ENCODE measurements at places on chromosomes 7 and 10.

DNA sequence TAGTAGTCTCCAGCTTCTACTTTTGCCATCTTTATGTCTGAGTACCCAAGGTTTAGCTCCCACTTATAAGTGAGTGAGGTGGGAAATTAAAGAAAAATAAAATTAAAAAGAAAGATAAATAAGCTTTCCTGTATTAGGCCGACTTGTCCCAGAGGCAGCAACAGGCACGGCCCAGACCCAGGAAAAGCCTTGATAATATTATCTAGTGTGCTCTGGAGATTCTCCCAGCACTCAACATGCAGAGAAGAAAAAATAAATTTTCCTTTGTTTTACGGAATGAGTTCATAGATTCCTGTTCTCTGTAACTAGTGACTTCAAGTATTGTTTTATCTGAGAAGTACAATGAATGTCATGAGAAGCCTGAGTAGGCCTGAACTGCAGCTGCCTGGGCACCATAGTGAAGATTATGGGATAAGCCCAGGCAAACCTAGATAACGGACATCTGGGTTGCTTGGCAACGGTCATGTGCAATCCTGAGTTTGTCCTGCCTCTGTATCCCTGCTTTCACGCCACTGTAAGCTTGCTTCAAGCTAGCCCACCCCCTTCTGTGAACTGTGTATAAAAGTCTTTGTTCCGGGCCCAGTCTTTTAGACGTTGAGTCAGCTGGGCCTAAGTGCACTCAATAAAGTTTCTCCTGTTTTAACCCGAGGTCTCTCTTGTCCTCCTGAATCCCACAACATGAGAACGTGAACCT is 6.4 kb downstream of the ATE1 start:
- no peak for DNase-seq

DNA sequence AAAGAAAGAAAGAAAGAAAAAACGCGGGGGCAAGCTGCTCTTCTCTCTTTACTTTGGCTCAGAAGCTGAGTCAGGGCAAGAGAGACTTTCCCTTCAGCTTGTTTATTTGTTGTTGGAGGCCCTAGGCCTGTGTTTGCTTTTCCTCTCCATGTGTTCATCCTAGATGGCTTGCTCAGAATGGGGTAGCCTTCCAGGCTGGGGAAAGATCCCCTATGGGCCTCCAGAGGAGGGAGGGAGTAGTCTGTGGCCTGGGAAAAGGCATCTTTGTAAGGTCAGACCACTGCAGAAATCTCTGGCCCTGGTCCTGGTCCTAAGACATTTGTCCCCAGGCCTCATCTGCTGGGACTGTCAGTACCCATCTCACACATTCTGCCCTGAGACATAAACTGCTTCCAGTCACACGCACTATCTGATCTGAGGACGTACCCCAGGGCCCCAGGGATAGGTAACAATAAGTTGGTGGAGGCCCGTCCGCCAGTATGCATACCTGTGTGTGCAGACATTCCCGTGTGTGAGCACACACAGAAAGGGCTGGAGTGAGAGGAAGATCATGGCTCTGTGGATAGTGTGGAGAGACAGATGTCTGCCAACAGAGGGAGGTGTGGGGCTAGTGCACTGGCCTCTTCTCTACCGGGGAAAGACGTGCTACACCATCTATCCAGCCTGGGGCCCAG is 4.9 kb upstream of the SCD start:
- DNase-seq: peak; percentile 52

DNA sequence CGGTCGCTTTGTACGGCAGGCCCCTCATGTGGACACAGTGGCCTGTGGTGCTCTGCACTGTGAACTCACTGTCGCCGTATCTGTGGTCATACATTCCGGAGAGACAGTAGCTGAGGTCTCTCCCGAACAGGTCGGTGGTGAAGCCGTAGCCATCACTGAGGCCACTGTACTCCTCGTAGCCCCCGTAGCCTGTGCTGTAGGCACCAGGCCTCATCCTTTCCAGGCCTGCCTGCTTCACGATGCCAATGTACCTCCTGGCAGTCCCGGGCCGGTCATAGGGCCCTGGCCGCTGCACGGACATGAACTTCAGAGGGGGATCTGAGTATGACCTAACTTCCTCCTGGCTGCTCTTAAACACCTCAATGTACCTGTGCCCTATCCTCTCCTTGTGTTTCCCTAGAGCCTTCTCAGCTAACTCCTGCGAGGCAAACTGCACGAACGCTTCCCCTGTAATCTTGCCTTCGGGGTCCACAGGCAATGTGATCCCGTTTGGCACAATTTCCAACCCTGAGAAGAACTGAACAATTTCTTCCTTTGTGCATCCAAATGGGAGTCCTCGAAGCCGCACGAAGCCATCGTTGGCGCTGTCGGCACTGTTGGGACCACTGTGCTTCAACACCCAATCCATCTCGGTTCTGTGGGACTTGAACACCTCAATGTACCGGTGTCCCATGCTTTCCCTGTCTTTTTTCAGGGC is 15.7 kb downstream of the FXYD4 start:
- no peak for DNase-seq

- no peak for DNase-seq
Measured at GRCh38 chr7:121029302-121029701, 40.8 kb downstream of the CPED1 start.

GRCh38 chr7:157682064-157682945 is 345.5 kb downstream of the DNAJB6 start:
- DNase-seq: no peak

GRCh38 chr10:70335246-70335613 is 47.2 kb downstream of the LRRC20 start:
- no peak for DNase-seq

GRCh38 chr10:120342115-120342714 is 114.8 kb upstream of the PLPP4 start:
- DNase-seq: no peak

- no peak for DNase-seq
Measured at GRCh38 chr7:130922206-130923112, 188.5 kb upstream of the KLF14 start.

GRCh38 chr7:6074612-6075380 is 43.6 kb downstream of the ANKRD61 start:
- DNase-seq: no peak

GRCh38 chr7:152911226-152911560 is 151.6 kb downstream of the ACTR3B start:
- DNase-seq: no peak

GRCh38 chr10:15196021-15196834 is 27.7 kb upstream of the NMT2 start:
- peak; percentile 17 for DNase-seq

DNA sequence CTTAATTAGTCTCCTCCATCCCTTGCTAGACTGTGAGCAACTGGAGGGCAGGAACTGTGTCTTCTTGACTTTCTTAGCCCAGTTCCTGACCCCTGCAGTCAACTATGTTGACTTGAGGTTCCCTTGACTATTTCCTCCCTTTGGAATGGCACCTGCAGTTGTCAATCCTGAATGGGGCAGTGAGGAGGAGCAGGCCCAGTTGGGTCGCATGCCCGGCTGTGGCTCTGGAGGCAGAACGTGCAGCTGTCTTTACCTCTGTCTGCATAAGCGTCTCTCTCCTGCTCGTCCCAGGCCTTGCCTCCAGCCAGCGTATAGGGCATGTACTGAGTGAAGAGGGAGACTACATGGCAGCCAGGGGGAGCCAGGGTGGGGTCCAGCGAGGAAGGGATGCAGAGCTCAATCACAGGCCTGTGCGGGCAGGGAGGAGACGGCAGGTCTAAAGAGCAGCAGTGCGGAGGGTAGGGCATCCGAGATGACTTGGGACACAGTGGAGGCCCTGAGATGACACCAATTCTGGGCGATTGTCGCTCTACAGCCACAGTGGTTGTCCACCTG is 26.8 kb downstream of the PYROXD2 start:
- no peak for DNase-seq

- DNase-seq: no peak
Measured at GRCh38 chr10:129560361-129560760, 93.3 kb downstream of the MGMT start.

- DNase-seq: no peak
Measured at GRCh38 chr10:97880109-97880508, 30.5 kb downstream of the GOLGA7B start.

GRCh38 chr7:46368871-46369270 is 447.8 kb upstream of the IGFBP3 start:
- DNase-seq: no peak

- DNase-seq: no peak
Measured at GRCh38 chr10:132453470-132453861, 56.5 kb downstream of the PWWP2B start.

DNA sequence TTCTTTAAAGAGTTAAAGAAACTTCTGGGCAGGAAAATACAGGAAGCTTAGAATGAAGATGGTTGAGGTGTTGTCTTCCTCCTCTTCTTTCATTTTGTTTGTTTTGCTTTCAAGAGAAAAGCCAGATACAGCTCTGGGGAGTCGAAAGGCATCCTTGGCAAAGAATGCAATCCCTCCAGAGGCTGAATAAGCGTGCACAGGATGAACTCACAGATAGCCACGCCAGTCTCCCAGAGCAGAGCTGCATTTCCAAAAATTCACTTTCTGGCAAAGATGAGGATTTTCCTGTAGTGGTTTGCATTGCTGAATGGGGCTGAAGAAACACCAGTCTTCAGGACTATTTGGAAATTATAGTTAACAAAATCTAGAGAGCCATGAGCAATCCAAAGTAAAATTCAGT is 336.4 kb downstream of the NRG3 start:
- DNase-seq: no peak

- DNase-seq: no peak
Measured at GRCh38 chr7:107860981-107861652, 29.9 kb upstream of the DLD start.

GRCh38 chr7:40432046-40432445 is 297.2 kb downstream of the SUGCT start:
- no peak for DNase-seq

DNA sequence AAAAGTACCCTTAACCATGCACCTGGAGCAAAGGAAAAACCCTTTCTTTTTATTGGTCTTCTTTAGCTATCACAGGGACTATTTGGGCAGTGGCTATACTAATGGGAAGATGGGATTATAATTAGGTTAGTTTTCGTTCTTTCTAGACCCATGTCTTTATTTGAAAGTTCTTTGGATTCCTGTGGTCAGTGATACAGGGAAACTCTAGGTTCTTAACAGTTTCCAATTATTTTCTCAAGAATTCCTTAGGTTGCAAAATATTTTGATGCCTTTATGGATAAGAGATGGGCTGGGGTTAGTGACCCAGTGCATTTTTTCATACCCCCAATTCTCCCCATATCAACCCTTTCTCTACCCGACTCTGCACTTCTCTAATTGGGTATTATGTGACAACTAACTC is 49.0 kb downstream of the ADD3 start:
- DNase-seq: peak; percentile 58

- no peak for DNase-seq
Measured at GRCh38 chr7:45268013-45268412, 110.4 kb downstream of the RAMP3 start.

- DNase-seq: peak; percentile 99
Measured at GRCh38 chr10:6239213-6239991, 36.7 kb downstream of the PFKFB3 start.

GRCh38 chr10:30898964-30899363 is 132.7 kb downstream of the ZNF438 start:
- no peak for DNase-seq

GRCh38 chr10:116324951-116325635 is 845 bp downstream of the CCDC172 start:
- no peak for DNase-seq

- DNase-seq: no peak
Measured at GRCh38 chr7:78420001-78420400, 621.4 kb downstream of the PHTF2 start.

GRCh38 chr10:88386821-88387773 is 196.0 kb downstream of the RNLS start:
- peak; percentile 32 for DNase-seq

DNA sequence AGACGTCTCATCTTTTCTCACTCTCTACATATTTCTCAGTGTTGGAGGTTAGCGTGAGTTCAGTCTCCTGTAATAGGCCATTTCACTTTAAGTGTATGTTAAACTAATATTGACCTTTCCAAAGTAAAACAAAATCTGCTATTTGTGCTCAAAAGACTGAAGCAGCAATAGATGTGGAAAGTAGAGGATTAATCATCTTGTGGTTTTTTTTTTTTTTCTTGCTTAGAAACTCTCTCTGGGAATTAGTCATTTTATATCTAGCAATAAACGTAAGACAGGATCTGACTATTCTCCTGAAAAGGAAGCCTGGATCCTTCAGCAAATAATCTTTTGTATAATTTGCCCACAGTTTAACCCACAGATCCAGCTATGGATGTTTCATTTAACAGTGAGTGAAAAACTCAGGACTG is 81.7 kb downstream of the NRP1 start:
- peak; percentile 61 for DNase-seq

DNA sequence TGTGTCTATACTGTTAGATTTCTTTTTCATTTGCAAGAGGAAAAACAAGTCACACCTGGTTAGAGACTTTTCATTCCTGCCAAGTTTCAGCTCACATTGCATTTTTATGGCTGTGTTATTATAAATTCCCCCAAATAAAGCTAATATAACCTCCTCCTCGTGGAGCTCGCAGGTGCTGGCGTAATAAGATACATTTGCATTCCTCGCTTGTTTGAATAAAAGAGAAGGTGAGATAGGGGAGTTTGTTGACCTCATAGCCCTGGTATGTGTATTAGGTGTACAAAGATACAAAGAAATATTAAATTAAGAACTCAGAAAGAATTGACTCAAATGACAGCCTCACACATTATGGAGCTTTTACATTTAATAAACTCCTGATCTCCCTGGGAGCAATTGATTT is 257.7 kb upstream of the SP8 start:
- no peak for DNase-seq

GRCh38 chr10:80090121-80090520 is 11.7 kb downstream of the TMEM254 start:
- no peak for DNase-seq

- no peak for DNase-seq
Measured at GRCh38 chr10:74821501-74821900, 4.9 kb upstream of the KAT6B start.

DNA sequence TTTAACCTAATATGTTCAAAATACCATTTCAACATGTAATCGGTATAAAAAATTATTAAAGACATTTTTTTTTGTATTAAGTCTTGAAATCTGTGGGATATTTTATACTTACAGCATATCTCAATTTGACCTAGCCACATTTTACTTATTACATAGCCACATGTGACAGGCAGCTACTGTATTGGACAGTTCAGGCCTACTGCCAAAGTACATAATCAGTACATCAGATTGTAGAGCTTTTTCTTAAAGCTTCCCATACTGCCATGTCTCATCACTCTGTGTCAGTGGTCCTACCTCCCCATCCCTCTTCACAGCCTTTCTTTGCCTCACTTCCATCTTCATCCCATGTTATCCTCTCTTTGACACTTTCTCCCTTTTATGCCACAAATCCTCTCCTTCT is 43.0 kb downstream of the LOXL4 start:
- DNase-seq: no peak

DNA sequence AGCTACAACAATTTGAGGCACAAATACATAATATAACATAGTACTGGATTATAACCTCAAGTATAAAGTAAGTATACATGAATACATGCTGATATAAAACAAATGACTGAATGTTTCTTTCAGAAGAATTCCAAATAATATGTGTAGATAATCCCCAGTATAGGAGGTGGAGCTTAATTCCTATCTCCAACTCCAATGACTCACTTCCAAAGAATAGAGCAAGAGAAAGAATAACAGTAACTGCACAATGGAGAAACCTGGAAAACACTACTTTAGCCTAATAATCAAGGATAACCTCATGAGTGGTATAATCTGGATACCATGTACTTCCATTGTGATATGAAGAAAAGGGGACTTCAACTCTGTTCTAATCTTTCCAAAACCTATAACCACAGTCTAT is 13.7 kb upstream of the SEMA3C start:
- no peak for DNase-seq

- DNase-seq: peak; percentile 42
Measured at GRCh38 chr7:85426487-85426960, 239.7 kb upstream of the SEMA3D start.

- no peak for DNase-seq
Measured at GRCh38 chr7:27116962-27117886, 13.3 kb downstream of the HOXA4 start.

Data from HFFc6 (cell line).